ENCODE measurements at places on chromosomes 3 and 15.

DNA sequence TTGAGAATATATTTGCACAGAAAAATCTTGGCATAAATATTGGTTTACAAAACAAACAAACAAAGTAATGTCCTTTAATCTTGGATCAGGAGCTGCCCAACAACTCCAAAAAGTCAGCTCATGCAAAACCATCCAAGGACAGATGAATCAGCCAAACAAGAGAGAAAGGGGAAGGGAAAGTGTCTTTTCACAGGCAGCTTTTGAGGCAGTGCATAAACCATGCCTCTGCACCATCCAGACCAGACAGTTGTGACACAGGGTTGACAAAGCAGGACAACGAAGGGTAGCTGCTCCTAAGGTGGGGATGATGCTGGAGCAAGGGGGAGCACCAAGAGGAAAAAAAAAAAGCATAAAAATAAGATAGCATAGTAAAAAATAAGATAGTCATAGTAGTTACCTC is 8.7 kb downstream of the CD86 start:
- DNase-seq: no peak

- DNase-seq: no peak
Observed at GRCh38 chr15:70068783-70069565, 28.7 kb downstream of the TLE3 start.

GRCh38 chr15:89385596-89386331 is 51.1 kb upstream of the POLG start:
- DNase-seq: no peak

- no peak for DNase-seq
Observed at GRCh38 chr3:192857260-192857661, 60.4 kb downstream of the MB21D2 start.

DNA sequence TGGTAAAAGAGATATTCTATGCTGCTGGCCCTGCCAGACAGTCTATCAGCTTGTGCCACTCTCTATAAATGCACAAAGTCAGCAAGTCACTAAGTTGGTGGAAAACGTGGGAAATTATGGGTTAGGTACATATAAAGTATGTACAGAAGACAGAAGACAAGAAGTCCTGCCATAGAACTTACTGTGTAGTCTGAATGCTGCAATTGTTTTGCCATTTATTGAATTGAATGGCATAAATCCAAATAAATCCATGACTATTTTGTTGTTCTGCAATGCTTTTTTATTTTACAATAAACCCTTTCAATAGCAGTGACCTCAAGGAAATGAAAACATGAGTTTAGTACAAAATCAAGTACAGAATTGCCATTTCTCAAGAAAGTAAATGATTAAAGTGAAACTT is 34.1 kb upstream of the TM4SF1 start:
- no peak for DNase-seq

GRCh38 chr15:85542895-85543331 is 162.5 kb downstream of the AKAP13 start:
- DNase-seq: no peak

DNA sequence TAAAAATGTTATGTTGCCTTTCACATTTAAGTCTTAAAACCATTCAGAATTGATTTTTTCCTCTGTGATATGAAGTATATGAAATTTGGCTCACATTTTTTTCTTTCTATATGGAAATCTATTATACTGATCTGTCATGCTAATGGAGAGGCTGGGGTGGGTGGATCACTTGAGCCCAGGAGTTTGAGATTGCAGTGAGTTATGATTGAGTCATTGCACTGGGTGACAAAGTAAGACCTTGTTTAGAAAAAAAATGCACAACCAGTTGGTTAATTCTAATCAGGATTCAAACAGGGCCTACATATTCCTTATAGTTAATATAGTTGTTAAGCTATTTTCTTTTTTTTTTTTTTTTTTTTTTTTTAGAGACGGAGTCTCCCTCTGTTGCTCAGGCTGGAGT is 230.5 kb downstream of the MFSD1 start:
- no peak for DNase-seq

- DNase-seq: no peak
Observed at GRCh38 chr15:72060687-72061250, 57.2 kb downstream of the MYO9A start.
